Activated T-helper 17 cell treated with anti-CD3 and anti-CD28 coated beads, Interleukin-2, amount 50 U/mL, for 72 hours (primary cell): ENCODE measurements at places on chromosomes 5 and 9. TPM values are rescaled to one million over a fixed set of nuclear protein-coding genes. Genes with fewer than 3 reads are reported as not detected.

NACC2 gene
- 9.7 TPM for total RNA-seq

CCDC152 gene
- total RNA-seq, result 0.79 TPM

INIP gene
- total RNA-seq, result 30.7 TPM

SHISAL2B gene
- total RNA-seq, result not detected

MORN5 gene
- total RNA-seq, result not detected

UAP1L1 gene
- total RNA-seq, result 33.0 TPM

CWC27 gene
- total RNA-seq, result 26.7 TPM

SPINK7 gene
- total RNA-seq, result not detected

LRRTM2 gene
- total RNA-seq, result 0.13 TPM

RIMOC1 gene
- total RNA-seq, result 32.7 TPM
